ENCODE measurements at places on chromosomes 12 and 14. TPM values are rescaled to one million over a fixed set of nuclear protein-coding genes. Genes with fewer than 3 reads are reported as not detected.

DNA sequence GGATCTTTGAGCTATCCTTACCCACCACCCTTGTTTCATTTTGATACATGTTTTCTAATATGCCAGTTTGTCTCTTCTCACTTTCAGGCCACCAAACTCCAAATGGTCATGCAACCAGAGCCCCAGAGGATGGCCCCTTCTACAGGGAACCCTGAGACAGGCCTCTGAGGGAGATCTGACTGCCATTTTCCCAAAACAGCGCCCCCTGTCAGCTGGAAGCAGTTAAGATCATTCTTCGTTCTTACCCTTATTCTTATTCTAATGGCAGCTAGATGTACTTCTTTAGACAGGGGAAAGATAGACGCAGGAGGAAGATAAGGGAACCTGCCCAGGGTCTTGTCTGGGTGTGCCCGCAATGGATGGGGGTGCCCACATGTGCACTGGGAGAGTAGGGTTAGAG lies 38.4 kb downstream of the C12orf56 start:
- no peak for DNase-seq

DNA sequence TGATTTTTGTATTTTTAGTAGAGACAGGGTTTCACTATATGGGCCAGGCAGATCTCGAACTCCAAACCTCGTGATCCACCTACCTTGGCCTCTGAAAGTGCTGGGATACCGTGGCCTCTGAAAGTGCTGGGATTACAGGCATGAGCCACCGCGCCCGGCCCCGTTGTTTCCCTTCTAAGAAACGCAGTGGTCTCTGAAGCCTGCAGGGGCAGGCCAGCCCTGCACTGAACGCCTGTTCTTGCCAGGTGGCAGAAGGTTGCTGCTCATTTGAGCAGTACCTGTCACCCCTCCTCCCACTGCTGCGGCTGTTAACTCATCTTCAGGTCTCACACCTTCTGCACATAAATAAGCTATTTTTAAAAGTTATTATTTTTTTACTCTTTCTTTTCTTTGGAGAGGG lies 24.3 kb downstream of the GPRC5A start:
- no peak for DNase-seq

GRCh38 chr14:65128096-65128495 lies 25.8 kb upstream of the MAX start:
- DNase-seq, result no peak

DNA sequence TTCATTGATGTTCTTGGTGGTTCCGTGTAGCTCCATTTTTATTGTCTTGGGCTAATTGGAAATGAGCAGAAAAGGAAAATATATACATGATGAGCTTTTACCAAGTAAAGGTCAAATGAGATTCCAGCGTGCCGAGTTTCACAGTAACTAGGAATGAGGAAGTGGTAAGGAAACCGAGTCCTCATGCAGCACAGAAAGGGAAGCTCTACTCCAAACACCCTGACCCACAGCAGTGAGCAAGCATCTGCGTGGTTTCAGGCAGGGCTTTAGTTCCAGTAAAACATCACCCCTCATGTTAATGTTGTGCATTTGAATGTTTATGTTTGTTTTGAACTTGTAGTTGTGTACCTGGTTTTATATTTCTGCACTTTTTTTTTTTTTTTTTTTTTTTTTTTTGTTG lies 208.0 kb downstream of the SLC41A2 start:
- no peak for DNase-seq

DNA sequence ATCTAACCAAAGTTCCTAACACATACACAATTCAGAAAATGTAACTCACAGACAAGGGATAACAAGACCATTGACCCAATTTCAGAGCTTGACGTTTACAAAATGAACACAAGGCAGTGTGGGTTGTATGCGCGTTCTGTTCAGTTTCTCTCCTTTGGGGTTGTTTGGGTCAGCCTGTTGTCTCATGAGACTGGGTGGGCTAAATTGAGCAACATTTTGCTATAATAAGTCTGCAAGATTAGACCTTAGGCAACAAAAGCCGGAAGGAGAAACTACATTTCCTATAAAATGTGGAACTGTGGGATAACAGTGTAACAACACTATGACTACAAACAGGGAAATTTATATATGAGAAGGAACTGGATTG lies 18.8 kb upstream of the LTA4H start:
- peak; percentile 77 for DNase-seq

DNA sequence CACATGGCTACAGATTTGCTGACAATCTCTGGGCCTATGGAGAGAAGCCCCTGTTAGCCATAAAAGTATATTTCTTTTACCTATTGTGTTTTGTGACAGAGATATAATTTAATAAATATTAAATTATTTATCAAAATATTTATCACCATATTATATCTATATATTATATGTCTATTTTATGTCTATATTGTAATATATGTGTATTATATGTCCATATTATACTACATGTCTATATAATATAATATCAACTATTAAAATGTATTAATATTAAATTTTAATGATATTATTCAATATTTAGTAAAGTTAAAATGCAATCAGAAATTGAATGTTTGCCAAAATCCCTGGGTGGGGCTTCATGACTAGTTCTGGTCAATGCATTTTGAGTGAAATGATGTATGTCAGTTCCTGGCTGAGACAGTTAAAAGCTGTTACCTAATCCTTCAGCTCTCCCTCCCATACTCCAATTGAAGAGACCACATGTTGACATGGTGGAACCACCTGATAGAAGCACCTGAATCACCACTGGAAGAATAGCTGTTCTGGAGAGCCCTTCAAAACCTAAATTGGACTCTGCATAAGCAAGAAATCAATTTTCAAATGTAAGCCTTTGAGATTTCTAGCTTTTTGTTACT lies 357.3 kb upstream of the DDHD1 start:
- no peak for DNase-seq

DNA sequence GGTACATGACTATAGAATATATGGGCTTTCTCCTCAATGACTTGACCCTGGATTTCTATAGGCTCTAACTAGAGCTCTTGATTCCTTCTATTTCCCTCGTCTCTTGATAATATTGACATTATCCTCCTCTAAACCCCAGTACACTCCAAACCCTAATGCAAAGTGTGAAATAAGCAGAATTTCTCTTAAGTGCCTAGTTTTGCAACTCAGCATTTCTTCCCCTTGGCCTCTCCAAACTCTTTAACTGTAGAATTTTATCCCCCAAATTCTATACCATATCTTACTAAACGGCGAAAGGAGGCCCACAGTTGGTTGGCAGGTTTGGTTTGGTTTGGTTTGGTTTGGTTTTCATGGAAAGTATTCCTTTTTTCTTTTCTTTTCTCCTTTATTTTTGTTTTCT lies 498.7 kb downstream of the CCER1 start:
- no peak for DNase-seq

DNA sequence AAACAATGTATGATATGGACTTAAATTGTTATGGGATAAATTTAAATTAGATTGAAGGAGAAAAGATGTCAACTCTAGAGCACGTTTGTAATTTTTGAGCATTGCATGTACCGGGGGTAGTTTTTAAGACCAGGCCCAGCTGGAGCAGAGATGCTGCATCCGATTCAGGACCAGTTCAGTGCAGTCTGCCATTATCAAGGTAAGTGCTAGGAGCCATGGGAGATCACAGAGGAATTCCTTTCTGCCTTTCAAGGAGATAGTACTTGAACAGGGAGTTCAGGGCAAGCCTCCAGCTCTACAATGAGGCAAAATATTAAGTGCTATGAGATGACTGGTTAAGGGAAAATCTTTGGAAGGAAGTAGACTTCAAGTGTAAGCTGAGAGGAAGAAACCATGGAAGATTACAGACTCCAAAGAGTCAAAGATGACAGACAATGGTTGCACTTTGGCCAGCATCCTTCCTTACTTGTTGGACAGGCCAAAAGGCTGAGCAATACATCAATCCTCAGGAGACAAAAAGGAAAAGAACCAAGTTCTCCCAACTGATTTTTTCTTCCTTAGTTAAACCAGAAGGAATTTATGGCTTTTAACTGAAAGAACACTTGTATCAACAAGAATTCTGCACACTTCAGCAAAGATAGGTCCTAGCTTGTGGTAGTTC lies 113.2 kb upstream of the HIF1A start:
- no peak for DNase-seq

The SOAT2 gene
- not detected for total RNA-seq

The RDH12 gene
- total RNA-seq, result not detected

The PIK3C2G gene
- total RNA-seq, result not detected

GRCh38 chr12:3613641-3614395 lies 122.8 kb downstream of the PRMT8 start:
- no peak for DNase-seq

DNA sequence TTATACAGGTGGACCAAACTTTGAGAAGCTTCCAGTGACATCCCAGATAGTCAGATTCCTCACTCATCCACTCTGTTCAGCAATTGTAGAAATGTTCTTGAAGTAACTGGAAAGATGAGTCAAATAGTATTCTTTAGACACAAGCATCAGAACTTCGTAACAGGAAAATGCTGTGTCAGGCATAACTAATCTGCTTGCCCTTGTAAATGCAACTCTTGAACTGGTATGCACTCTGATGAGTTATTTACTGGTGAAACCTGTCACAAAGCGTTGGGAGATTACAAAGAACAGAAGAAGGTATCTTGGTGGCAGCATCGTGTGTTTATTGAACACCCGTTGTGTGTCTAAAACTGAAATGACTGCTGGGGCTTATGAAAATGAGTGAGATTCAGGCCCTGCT lies 10.8 kb upstream of the DUSP6 start:
- no peak for DNase-seq

GRCh38 chr12:25581067-25581466 lies 28.0 kb upstream of the LMNTD1 start:
- DNase-seq, result no peak

Data from glomerular endothelial cell (primary cell).